ENCODE measurements at places on chromosomes 11 and 22.

DNA sequence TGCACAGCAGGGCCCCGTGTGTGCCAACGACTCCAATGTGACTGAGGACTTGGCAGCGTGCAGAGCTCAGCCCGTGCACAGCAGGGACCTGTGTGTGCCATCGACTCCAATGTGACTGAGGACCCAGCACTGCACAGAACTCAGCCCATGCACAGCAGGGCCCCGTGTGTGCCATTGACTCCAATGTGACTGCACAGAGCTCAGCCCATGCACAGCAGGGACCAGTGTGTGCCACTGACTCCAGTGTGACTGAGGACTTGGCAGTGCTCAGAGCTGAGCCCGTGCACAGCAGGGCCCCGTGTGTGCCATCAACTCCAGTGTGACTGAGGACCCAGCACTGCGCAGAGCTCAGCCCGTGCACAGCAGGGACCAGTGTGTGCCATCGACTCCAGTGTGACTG lies 347.8 kb upstream of the B3GAT1 start:
- DNase-seq = no peak

DNA sequence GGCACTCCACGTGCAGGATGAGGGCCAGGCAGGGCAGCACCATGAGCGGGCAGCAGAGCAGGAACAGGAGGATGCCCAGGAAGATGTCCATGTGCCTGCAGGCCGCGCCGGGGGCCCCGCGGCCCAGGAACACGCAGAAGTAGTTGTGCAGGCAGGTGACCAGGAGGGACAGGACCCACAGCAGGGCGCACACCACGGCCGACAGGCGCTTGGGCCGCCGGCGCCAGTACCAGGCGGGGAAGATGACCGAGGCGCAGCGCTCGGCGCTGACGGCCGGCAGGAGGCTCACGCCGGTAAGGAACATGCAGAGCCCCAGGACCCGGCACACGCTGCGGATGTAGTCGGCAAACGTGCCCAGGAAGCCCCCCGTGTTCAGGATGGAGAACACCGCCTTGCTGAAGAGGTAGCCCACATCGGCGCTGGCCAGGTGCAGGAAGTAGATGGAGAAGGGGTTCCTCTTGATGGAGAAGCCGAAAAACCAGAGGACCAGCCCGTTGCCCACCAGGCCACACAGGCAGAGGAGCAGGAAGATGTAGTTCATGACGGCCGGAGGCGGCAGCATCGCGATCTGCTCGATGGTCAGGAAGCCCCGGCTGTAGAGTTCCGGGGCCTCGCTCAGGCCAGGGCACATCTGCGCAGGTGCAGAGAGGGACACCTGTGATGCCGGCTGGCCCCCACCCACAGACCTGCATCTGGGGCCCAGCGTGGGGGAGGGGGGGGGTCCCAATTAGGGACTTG lies 7.2 kb downstream of the MRGPRF start:
- no peak for DNase-seq

- DNase-seq = no peak
These were observed 7.5 kb downstream of the UVRAG start for GRCh38 chr11:75822541-75822940.

DNA sequence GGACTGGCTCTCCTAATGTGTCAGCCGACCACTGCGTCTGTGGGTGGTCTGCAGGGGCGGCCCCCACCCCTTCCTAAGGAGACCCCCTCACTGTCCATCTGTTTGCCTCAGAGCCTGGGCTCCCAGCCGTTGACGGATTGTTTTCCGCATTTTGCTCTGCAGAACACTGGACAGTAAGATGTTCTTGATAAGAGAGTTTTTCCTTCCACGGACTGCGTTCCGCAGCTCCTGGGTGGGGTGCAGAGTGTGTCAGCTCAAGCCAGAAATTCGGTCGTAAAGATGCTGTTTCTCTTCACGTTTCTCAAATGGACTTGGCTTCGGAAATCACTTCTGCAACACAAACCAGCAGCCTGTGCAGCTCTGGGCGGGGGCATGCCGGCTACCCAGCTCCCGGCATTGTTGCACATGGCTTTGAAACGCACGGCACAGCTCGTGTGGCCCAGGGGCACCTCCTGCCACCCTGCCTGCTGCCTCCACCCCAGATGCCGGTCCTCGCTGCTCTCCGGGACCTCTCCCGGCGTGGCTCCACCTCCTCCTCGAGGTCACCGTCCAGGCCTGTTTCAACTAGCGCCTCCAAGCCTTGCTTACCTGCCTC lies 2.9 kb upstream of the MRGPRG start:
- DNase-seq = no peak

DNA sequence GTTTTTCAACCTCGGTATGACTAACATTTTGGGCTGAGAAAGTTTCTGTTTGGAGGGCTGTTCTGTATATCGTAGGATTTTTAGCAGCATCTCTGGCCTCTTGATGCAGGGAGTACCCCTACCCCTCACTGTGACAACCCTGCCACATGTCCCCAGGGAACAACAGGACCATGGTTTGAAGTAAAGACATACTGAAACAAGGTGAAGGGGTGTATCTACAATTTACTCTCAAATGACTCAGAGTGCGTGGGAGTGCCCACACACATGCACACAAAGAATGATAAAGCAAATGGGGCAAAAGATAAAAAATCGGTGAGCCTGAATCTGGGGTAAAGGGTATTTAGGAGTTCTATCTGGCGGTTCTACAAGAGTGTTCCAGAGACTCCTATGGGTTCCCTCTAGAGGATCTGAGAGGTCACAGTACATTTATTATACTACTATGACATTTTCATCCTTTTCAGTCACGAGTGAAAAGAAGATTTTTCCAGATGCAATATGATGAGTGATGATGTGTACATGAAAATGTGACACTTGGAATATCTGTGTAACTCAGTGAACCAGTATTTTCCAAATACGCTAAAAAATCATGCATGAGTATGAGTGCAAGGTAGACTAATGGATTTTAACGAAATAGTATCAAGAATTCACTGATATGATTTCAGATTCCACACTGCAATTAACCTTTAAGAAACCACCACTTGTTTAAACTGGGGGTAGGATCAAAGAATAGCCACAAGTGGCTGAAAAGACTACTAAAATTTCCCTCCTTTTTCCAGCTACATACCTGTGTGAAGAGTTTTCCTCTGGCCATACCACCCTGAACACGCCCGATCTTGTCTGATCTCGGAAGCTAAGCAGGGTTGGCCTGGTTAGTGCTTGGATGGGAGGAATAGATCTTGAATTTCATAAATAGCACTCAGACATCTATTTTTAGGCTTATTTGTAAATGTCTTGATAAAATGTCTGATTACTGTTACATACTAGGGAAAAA lies 56.3 kb upstream of the YPEL1 start:
- no peak for DNase-seq
